Activated CD8-positive, alpha-beta memory T cell treated with anti-CD3 and anti-CD28 coated beads for 24 hours (primary cell): ENCODE measurements at places on chromosomes 5 and 9.

- DNase-seq, result no peak
These were observed 85.5 kb upstream of the ZNF169 start for GRCh38 chr9:94173632-94174031.

GRCh38 chr5:92909602-92909962, 671.4 kb downstream of the NR2F1-AS1 start:
- no peak for DNase-seq

- no peak for DNase-seq
These were observed 236.2 kb upstream of the NFIL3 start for GRCh38 chr9:91659529-91660495.

DNA sequence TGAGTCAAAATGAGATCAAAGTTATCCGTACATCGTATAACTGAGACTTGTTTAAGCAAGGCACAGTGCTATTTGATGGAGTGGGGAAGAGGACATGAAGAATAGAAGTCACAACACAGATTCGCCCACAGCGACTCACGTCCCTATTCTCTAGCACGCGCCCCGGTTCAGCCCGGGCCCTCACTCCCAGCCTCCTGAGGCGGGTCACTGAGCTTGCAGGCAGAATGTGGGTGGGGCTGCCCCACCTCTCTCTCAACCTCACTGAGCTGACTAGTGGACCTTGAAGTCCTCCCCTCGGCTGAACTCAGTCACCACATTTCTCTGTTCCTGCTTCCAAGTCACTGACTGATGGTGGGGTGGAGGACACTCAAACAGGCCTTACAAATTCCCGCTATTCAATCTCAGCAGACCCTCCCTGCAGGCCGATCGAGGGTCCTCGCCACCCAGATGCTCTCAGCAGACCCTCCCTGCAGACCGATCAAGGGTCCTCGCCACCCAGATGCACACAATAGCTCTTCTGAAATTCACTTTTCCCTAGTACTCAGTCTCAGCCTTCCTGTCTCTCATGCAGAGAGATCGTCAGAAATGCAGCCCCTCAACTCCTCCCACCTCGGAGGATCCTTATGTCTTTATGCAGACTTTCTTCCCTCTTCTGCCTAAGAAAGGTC, 12.9 kb downstream of the GLDC start:
- DNase-seq, result no peak

DNA sequence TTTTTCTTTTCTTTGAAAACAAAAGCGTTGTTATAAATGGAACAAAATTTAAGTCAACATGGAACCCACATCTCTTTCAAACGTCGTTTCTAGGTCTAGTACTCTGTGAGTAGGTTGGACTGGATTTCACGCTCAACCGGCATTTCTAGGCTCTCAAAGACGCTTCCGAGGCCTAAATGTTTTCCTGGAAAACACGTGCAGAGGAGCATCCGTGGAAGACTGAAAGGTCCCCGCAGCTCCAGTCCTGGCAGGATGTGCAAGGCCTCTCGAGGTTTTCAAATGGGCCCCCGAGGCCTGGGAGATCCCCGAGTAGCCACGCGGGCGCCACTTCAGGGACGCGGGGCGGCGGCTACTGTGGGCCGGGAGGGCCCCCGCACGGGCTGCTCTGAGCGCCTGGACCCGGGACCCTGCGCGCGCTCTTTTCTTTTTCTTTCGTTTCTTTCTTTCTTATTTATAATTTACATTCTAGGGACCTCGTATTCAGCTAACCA, 4.2 kb upstream of the IRX2 start:
- DNase-seq, result no peak

DNA sequence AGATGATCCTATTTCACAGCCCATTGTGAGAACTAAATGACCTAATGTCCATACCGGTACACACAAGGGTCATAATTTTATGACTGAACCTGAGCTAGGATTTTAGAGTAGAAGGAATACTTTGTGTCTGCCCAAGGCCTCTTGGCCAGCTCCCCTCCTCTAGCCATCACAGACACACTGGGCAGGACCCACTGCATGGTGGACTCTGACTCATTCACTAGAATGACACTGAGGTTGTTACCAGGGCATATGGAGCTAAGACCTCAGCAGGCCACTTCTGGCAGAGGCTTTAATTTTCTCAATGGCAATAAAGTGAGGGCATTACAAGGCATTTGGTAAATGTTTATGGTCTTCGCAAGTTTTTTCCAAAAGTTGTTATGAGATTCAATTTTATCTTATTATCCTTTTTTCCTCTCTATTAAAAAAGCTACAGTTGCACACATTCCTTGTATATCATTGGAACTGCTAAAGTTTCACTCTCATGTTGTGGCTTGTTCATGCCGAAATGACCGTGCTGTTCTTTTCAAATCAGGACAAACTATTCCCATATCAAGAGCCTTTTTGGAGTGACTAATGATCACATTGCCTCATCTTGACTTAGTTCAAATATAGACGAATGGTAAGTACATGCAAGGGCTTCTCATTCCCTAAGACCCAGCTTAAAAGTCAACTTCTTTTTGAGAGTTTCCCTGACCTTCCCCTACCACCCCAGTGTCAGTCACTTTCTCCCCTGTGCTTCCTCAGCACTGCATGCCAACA, 595.7 kb downstream of the ACTL7B start:
- DNase-seq, result no peak

DNA sequence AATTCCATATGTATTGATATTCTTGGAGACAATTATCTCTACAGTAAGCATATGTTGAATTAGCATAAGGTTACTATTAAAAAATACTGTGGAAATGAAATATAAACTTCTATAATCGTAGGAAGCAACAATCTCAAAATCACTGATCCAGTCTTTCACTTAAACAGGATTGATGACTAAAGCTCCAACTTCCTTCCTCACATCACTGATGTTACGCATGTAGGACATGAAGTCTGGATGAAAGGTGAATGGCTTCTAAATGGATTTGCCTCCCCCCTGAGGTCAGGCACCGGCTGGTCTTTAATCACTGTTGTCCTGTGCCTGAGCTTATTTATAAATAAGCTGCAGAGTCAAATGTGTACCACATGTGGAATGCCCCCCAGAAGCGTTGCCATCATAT, 157.1 kb upstream of the NFIB start:
- DNase-seq, result no peak

- no peak for DNase-seq
These were observed 31.8 kb downstream of the TSTD2 start for GRCh38 chr9:97601228-97601898.

DNA sequence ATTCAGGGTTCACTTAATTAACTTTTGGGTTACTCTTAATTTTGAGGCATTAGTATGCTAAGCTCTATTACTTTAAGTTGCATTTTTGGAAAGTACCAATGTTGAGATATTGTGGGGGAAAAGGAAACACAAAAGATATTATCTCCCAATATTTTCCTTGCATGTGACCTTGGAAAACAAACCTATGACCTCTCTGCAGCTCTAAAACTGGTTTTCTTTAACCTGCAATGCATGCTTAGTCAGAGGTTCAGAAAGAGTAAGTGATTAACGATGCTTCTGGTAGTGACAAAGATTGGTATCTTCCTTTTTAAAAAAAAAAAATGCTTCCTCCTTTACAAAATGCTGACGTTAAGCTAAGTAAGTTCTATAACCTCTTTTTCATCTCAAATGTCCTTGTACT, 44.9 kb upstream of the CDH18 start:
- DNase-seq, result no peak

- no peak for DNase-seq
These were observed 9.6 kb upstream of the PTGES2 start for GRCh38 chr9:128136816-128137793.
